Activated naive CD4-positive, alpha-beta T cell treated with anti-CD3 and anti-CD28 coated beads, Interleukin-2, amount 50 U/mL, for 16 hours (primary cell): ENCODE measurements at places on chromosomes 2 and 18.

GRCh38 chr2:226515344-226516055 lies 284.1 kb downstream of the IRS1 start:
- DNase-seq: no peak

DNA sequence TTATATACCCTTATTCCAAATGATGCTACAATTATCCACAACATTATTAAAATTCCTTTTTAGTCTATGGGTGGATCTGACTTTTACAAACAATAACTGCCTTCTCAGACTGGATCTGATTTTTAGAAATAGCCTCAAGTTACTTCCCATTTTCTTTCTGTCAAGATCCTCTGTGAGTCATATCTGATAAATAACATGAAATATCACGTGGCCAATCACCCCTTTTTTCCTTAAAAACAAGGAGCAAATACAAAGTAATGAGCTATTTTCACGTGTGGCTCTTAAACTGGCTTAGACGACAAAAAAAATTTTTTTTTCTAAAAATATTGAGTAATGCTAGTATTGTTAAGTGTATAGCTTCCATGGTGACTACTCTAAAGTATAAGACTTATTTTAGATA lies 6.7 kb downstream of the PELI1 start:
- DNase-seq: no peak

GRCh38 chr2:112149866-112150435 lies 11.8 kb downstream of the FBLN7 start:
- DNase-seq: no peak

DNA sequence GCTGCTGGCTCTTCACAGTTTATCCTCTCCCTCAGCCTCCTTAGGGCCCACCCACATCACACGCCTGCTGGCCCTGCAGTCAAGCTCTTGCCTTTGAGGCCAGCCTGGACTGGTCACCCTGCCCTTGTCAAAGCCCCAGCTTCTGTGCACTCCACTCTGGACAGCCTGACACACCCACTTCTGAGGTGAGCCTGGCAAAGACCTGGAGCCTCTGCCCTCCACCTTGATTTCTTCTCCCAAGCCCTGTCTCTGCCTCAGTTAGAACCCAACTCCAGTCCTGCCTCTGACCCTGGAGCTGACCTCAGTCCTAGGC lies 37.0 kb upstream of the TAF1B start:
- DNase-seq: no peak

GRCh38 chr18:37553633-37554398 lies 11.8 kb downstream of the CELF4 start:
- no peak for DNase-seq

GRCh38 chr2:186437719-186438118 lies 48.3 kb upstream of the ZC3H15 start:
- DNase-seq: no peak

- DNase-seq: no peak
Measured at GRCh38 chr2:49490710-49491109, 336.4 kb upstream of the FSHR start.
